ENCODE measurements at places on chromosomes 7 and 10. TPM values are rescaled to one million over a fixed set of nuclear protein-coding genes. Genes with fewer than 3 reads are reported as not detected.

GRCh38 chr10:75505293-75505692 lies 73.9 kb downstream of the LRMDA start:
- no peak overlapping the region for H3K4me3 ChIP-seq

DNA sequence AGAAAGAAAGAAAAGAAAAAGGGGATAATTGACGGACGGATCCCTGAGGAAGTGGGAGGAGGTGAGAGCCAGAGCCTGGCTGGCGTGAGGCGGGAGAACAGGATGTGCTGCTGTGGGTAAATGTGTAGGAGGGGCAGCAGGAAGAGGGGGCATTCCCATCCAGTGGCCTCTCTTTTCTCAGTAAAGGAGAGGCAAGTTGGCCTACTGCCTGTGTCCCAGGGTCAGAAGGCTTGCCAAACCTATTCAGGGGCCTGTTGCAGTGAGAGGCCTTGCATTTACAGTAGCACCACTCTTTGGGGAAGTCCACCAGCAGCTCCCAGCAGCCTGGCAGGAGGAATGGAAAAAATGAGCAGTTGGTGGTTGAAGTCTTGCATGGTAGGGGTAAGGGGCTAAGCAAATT lies 26.6 kb upstream of the ASCC1 start:
- H3K4me3 ChIP-seq = no peak overlapping the region
- no peaks in the 10 kb centered on the region for H3K27me3 ChIP-seq
- peak; percentile 78 for DNase-seq
- H3K36me3 ChIP-seq = no peaks in the 10 kb centered on the region
- peaks cover 14% of the 10 kb centered on the region for H3K4me1 ChIP-seq

GRCh38 chr10:18293536-18294510 lies 153.6 kb downstream of the CACNB2 start:
- no peaks in the 10 kb centered on the region for H3K36me3 ChIP-seq
- H3K4me3 ChIP-seq = no peak overlapping the region
- H3K27me3 ChIP-seq = no peaks in the 10 kb centered on the region

GRCh38 chr7:21149809-21150208 lies 278.1 kb upstream of the SP4 start:
- peaks cover 13% of the 10 kb centered on the region for H3K27me3 ChIP-seq
- H3K4me1 ChIP-seq = no peaks in the 10 kb centered on the region
- H3K4me3 ChIP-seq = no peak overlapping the region
- H3K36me3 ChIP-seq = no peaks in the 10 kb centered on the region
- no peak for DNase-seq

DNA sequence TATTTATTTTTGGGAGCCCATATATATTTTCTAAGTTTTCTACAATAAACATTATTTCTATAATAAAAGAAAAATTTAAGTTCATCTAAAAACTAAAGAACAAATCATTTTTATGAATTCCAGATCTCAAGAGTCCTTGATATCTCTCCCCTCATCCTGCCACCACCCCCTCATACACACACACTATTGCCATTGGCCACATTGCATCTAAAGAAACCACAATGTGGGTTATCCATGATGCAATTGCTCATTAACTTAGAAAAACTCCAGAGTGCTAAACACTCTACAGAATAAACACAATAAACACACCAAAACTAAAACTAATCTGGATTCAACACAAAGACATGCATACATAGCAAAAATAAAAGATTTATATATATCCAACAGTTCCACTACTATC lies 37.8 kb downstream of the FAM13C start:
- H3K27me3 ChIP-seq = no peaks in the 10 kb centered on the region
- no peak overlapping the region for H3K4me3 ChIP-seq
- H3K36me3 ChIP-seq = peaks cover 32% of the 10 kb centered on the region
- H3K27ac ChIP-seq = no peak overlapping the region

GRCh38 chr10:2335626-2336025 lies 598.3 kb upstream of the ADARB2 start:
- no peaks in the 10 kb centered on the region for H3K4me1 ChIP-seq
- H3K36me3 ChIP-seq = no peaks in the 10 kb centered on the region
- no peak overlapping the region for H3K4me3 ChIP-seq
- DNase-seq = no peak
- no peak overlapping the region for H3K27ac ChIP-seq

DNA sequence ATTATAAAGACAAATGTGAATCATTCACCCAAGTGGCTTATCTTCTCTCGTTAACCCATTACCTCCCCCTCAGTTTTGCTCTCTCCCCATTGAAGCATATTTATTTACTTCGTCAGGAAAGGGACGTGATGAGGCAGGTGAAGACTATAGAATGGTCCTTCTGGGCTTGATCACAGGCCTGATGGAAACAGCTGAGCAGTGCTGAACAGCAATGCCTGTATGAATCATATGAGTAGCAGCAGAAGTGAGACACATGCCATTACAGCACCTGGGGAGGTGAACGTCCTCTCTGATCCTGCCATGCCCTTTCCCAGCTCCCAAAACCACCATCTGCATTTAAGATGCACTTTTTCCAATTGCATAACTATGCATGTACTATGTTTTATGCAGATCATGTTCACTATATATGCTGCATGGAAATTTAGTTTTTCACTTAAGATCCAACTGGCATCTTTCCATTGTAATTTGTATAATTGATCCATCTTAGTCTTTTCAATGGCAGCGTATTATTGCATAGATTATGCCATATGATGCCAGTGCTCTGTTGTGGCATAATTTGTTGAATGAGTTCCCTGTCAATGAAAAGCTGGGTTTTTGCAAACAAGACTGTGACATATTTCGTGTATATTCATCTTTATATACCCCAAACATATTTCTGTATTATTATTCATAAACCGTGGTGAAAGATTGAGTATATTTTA lies 105.3 kb downstream of the CXCL12 start:
- no peak overlapping the region for H3K4me3 ChIP-seq
- peaks cover 7% of the 10 kb centered on the region for H3K4me1 ChIP-seq
- peak; percentile 5 for DNase-seq
- no peak overlapping the region for H3K27ac ChIP-seq
- H3K36me3 ChIP-seq = no peaks in the 10 kb centered on the region
- H3K27me3 ChIP-seq = no peaks in the 10 kb centered on the region

DNA sequence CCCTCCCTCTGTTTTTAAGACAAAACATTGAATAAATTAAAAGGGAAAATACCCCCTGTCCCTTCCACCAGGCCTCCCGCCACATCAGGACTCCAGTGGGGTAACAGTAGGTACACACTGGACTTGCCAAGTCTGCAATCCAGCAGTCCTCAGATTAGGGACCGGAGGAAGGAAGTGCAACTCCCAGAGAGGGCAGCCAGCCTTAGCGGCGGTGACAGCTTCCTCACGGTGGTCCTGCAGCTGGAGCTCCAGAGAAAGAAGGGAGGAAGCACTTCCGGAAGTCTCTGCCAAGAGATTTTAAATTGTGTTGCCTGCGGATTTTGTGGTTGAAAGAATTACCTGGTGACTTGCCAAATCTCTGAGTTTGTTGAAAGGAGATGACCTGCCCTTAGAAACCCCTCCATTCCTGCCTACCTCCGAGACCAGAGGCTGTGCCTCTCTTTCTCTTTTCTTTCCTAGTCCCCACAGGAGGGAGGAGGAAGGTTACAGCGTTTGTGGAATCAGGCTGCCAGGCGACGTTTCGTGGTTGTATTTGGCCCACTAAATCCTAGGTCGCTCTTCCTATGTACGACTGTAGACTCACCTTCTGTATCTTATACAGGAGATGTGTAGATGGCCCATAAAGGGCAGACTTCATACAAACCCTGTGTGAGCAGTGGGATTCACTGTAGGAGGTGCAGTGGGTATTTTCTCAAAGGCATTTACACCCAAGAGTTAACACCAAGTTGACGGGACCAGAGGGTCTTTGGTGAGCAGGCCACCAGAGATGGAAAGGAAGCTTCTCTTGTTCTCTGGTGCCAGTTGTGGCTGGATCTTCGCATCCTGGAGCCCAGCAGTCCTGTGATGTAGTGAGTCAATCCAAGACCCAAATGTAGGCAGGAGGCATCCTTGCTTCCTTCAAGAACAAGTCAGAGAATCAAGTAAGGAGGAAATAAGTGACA lies 77.9 kb downstream of the INSIG1 start:
- peak; percentile 69 for DNase-seq
- H3K4me1 ChIP-seq = peaks cover 5% of the 10 kb centered on the region
- no peak overlapping the region for H3K27ac ChIP-seq

- no peak for DNase-seq
- no peaks in the 10 kb centered on the region for H3K36me3 ChIP-seq
- no peaks in the 10 kb centered on the region for H3K4me1 ChIP-seq
These were observed 101.0 kb downstream of the UBE2H start for GRCh38 chr7:129851809-129852208.

DNA sequence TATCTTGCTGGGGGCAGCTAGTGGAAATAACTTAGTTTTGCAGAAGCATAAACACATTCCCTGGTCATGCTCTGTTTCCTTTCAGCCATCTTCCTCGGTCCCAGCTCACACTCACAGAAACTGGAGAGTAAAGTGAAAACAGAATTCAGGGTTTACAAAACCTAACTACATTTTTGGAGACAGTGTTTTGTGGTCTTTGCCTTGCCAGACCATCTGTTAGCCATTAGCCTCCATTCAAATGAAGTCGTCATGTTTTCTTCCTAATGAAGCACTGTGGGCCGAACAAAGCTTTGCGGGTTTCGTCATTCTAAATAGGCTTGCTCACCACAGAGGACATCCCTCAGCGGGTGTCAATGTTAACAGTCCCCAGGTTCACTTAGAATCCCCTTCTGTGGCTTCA lies 214.6 kb upstream of the TMEM72 start:
- H3K4me3 ChIP-seq = no peak overlapping the region
- no peak overlapping the region for H3K27ac ChIP-seq
- no peaks in the 10 kb centered on the region for H3K27me3 ChIP-seq
- H3K4me1 ChIP-seq = no peaks in the 10 kb centered on the region
- no peak for DNase-seq

DNA sequence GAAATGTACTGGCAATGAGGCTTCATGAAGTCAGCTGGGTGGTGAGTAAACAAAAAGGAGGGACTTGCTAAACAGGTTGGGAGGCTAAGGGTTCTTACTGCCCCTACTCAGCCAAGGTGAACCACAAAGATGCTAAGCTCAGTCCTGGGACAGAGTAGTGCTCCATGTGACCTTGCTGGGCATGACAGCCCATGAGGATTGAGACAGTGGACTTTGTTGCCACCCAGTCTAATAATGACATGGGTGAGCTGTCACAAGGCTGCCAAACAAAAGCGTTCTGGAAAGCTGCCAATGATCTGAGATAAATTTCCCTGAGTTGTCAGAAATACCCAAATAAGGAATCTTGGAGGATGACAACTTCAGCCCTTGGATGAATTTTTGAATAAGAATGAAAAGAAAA lies 75.2 kb downstream of the CLEC2L start:
- no peaks in the 10 kb centered on the region for H3K27me3 ChIP-seq
- DNase-seq = no peak
- peaks cover 96% of the 10 kb centered on the region for H3K36me3 ChIP-seq
- no peaks in the 10 kb centered on the region for H3K4me1 ChIP-seq
- H3K4me3 ChIP-seq = no peak overlapping the region
- H3K27ac ChIP-seq = no peak overlapping the region

DNA sequence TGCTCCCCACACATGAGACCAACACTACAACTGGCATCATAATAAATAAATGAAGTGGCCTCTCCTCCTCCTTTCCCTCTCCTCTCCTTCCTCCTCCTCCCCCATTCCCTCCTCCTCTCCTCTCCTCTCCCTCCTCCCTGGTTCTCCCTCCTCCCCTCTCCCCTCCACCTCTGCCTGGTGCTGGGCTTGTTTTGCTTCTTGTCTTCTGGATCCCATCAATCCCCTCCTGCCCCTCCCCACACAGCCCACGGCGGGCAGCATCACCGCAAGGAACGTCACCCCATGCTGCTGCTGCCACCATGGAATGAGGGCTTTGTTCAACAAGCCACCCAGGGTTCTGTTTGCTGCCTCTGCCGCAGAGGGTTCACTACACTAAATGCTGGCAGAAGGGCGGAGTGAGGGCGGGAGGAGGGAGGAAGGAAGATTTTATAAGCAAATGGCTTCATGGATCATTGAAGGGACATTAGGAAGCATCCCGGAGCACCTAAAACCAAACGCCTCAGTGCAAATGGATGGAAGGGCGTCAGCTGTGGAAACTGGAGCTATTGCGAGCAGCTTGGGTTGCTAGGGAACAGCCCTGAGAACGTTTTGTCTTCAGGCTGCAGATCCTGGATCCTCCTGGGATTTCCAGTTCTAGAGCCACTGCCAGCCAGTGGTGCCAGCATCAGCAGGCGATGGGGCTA lies 379.7 kb upstream of the ZMIZ1 start:
- no peaks in the 10 kb centered on the region for H3K4me1 ChIP-seq
- no peaks in the 10 kb centered on the region for H3K36me3 ChIP-seq
- no peaks in the 10 kb centered on the region for H3K27me3 ChIP-seq

DNA sequence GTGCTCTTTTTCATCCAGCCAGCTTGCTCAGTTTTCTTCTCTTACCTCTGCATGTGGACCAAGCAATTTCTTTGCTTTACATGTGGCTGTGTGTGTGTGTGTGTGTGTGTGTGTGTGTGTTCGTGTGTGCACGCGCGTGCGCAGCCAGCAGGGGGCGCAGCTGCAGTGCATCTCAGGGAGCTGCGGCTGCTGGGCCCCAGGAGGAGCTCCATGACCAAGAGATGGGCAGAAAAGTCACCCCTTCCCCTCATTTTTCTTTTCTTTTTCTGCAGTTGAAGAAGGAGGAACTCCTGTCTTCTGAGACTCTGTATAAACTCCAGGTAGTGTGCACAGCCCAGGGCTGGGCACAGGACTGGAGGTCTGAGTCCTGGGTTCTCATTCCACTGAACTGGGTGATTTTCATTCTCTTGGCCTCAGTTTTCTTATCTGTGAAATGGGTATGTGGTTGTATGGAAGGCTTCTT lies 41.8 kb downstream of the BLNK start:
- H3K36me3 ChIP-seq = no peaks in the 10 kb centered on the region
- no peaks in the 10 kb centered on the region for H3K4me1 ChIP-seq

- no peak overlapping the region for H3K27ac ChIP-seq
- DNase-seq = no peak
- H3K4me3 ChIP-seq = no peak overlapping the region
- no peaks in the 10 kb centered on the region for H3K36me3 ChIP-seq
- H3K27me3 ChIP-seq = peaks cover 17% of the 10 kb centered on the region
These were observed 5.9 kb downstream of the ADAMTS14 start for GRCh38 chr10:70678250-70678635.

Gene GARIN1A
- total RNA-seq = 0.15 TPM

Gene GIMAP4
- total RNA-seq = not detected

DNA sequence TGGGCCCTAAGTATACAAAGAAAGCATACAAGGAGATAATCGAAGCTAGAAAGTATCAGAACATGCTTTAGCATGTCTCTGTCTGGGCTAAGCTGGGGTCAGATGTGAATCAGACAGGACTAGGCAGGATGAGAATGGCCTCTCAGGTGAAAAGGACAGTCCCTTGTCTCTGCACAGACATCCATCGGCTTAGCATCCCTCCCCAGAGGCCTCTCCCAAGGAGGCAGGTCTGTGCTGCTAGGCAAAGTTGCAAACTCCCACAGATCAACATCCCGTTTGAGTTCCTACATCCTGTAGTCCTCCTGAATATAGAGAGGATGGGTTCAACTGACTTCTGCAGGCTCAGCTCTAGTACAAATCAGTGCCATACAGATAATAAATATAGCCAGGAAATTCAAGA lies 24.5 kb downstream of the CHST15 start:
- no peak for DNase-seq
- peaks cover 3% of the 10 kb centered on the region for H3K4me1 ChIP-seq
- no peak overlapping the region for H3K4me3 ChIP-seq
- no peak overlapping the region for H3K27ac ChIP-seq
- H3K36me3 ChIP-seq = no peaks in the 10 kb centered on the region

Gene PPP1R3A
- total RNA-seq = not detected
